ENCODE measurements at places on chromosomes 2 and 18. TPM values are rescaled to one million over a fixed set of nuclear protein-coding genes. Genes with fewer than 3 reads are reported as not detected.

CD8B2 gene
- total RNA-seq = 4.6 TPM

UGT1A5 gene
- not detected for total RNA-seq

OSR1 gene
- not detected for total RNA-seq

MYO1B gene
- total RNA-seq = 35.0 TPM

POTEI gene
- total RNA-seq = not detected

ATP6V1C2 gene
- not detected for total RNA-seq

CHST10 gene
- 13.4 TPM for total RNA-seq

TNFAIP6 gene
- total RNA-seq = not detected

AMER3 gene
- total RNA-seq = not detected

TUBA3E gene
- not detected for total RNA-seq

LRRTM1 gene
- not detected for total RNA-seq

DYSF gene
- 4.3 TPM for total RNA-seq

AP1S3 gene
- total RNA-seq = 10.5 TPM

MTA3 gene
- total RNA-seq = 34.7 TPM

SUPT7L gene
- total RNA-seq = 26.2 TPM

GPR45 gene
- not detected for total RNA-seq

SERPINB3 gene
- total RNA-seq = not detected

DLX2 gene
- not detected for total RNA-seq

CKAP2L gene
- total RNA-seq = 24.3 TPM

SERPINB2 gene
- not detected for total RNA-seq

RSAD2 gene
- total RNA-seq = 9.2 TPM

MOCOS gene
- total RNA-seq = 0.14 TPM

BMP10 gene
- not detected for total RNA-seq

VIT gene
- total RNA-seq = not detected

CAB39 gene
- 119 TPM for total RNA-seq

AGAP1 gene
- 1.4 TPM for total RNA-seq

ALLC gene
- total RNA-seq = not detected

All from activated naive CD8-positive, alpha-beta T cell treated with anti-CD3 and anti-CD28 coated beads for 36 hours (primary cell).